ENCODE measurements at places on chromosomes 6 and 20. TPM values are rescaled to one million over a fixed set of nuclear protein-coding genes. Genes with fewer than 3 reads are reported as not detected.
A peak's percentile ranks its signal among the peaks of the same experiment; 100 is the strongest.

DNA sequence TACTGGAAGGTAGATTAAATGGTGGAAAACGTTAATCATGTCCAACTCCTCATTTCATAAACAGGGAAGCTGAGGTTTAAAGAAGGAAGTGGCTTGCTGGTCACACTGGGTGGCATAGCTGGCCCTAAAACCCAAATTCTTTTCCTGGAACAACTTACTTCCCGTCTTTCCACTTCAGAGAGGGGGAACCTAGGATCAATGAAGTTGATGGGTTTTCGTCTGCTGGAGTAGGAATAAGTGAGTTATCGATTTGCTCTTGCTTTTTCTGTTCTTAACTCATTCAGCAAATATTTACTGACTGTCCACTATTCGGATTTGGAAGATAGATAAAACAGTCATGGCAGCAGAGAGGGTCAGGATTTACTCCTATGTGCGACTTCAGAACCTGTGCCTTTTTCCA lies 1.2 kb upstream of the SYS1 start:
- peaks cover 30% of the 10 kb centered on the region for H3K4me1 ChIP-seq
- H3K36me3 ChIP-seq = peaks cover 6% of the 10 kb centered on the region
- H3K27ac ChIP-seq = no peak overlapping the region
- no peak overlapping the region for H3K4me3 ChIP-seq
- no peaks in the 10 kb centered on the region for H3K27me3 ChIP-seq

DNA sequence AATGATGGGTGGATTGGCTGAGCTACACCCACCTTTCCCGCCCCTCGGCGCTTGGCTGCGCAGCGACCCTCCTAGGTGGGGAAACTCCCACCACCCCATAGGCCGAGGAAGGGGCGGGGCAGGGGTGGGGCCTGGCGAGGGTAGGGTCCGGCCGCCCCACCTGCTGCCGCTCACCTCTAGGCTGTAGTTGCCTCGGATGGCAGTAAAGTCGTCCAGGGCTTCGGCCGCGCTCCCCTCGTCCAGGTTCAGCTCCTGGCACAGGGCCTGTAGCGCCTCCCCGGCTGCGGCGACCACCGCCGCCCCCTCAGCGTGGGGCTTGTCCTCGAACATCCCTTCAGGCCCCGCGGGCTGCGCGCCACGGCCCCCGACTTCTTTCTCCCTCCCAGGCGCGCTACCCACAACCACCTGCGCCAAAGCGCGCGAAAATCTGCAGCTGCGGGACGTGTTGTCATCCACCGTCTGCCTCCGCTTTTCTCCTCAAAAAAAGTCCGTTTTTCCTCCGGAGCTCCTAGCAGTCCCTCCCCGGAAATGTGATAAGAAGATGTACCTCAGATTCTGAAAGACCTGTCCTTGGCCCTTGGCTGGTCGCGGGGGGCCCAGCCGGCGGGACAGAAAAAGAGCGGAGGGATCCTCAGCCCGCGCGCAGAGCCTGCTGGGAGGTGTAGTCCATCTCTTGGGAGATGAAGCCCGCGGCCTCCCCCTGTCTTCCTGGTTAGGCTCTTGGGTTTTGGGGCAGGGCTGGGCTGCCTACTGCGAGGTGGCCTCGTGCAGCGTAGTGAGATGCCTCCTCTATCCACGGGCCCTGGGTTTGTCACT lies at the start of gene RBL1:
Gene RBL1 (minus strand): TSS at position 399 of the 816 bp plus-strand sequence. CDS start 69 bp downstream, at position 330.
- peak; percentile 25 for DNase-seq
- H3K4me1 ChIP-seq = peaks cover 15% of the 10 kb centered on the region
- H3K4me3 ChIP-seq = peak within 1 kb of the TSS; percentile 82
- H3K27ac ChIP-seq = peak within 1 kb of the TSS; percentile 39
- H3K36me3 ChIP-seq = no peaks in the 10 kb centered on the region

Gene PSMB1
- total RNA-seq = 143 TPM

GRCh38 chr6:166647896-166648295 lies 20.8 kb upstream of the RPS6KA2 start:
- H3K4me3 ChIP-seq = no peak overlapping the region
- no peak overlapping the region for H3K27ac ChIP-seq
- no peaks in the 10 kb centered on the region for H3K4me1 ChIP-seq
- no peak for DNase-seq
- H3K36me3 ChIP-seq = no peaks in the 10 kb centered on the region

DNA sequence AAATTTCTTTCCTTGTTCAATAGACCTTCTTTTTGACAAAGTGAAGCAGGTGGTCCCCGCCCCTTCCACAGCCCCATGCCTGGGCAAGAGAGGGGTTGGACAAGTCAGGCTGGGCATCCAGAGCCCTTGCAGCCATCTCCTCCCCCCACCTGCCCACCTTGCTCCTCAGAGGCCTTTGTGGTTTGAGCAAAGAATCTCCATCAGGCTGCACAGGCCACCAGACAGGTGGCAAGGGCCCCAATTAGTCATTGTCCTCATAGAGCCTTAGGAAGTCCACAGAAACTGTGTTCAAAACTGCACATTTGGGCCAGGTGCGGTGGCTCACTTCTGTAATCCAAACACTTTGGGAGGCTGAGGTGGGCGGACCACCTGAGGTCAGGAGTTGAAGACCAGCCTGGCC lies 1.5 kb upstream of the MAPK13 start:
- no peak overlapping the region for H3K27ac ChIP-seq
- peaks cover 27% of the 10 kb centered on the region for H3K4me1 ChIP-seq
- no peaks in the 10 kb centered on the region for H3K27me3 ChIP-seq
- H3K36me3 ChIP-seq = no peaks in the 10 kb centered on the region
- H3K4me3 ChIP-seq = no peak overlapping the region

DNA sequence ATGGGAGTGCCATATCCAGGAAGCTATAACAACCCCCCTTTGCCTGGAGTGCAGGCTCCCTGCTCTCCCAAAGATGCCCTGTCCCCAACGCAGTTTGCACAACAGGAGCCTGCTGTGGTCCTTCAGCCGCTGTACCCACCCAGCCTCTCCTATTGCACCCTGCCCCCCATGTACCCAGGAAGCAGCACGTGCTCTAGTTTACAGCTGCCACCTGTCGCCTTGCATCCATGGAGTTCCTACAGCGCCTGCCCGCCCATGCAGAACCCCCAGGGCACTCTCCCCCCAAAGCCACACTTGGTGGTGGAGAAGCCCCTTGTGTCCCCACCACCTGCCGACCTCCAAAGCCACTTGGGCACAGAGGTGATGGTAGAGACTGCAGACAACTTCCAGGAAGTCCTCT lies 56.7 kb upstream of the TMEM181 start:
- no peaks in the 10 kb centered on the region for H3K4me1 ChIP-seq
- peaks cover 20% of the 10 kb centered on the region for H3K36me3 ChIP-seq
- H3K4me3 ChIP-seq = no peak overlapping the region
- H3K27me3 ChIP-seq = no peaks in the 10 kb centered on the region
- no peak overlapping the region for H3K27ac ChIP-seq

DNA sequence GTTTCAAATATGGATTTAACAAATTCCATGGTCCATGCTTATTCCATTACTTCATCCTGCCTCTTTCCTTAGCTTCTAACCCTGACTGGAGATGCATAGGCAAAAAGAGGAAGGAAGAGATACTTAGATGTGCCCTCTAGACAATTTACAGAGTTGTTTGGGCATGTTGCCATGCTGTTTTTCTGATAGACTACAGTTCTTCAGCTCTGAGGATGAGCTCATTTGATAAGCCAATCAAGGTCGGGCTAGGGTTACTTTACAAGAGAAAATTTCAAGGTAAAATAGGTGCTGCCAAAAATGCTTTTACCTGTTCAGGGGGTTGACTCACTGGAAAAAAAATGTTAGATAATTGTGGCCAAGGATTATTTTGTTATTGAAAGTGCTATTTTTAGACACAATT lies 5.9 kb downstream of the HCRTR2 start:
- no peaks in the 10 kb centered on the region for H3K27me3 ChIP-seq
- no peak overlapping the region for H3K4me3 ChIP-seq
- H3K36me3 ChIP-seq = no peaks in the 10 kb centered on the region
- no peaks in the 10 kb centered on the region for H3K4me1 ChIP-seq

Gene BANF2
- not detected for total RNA-seq

DNA sequence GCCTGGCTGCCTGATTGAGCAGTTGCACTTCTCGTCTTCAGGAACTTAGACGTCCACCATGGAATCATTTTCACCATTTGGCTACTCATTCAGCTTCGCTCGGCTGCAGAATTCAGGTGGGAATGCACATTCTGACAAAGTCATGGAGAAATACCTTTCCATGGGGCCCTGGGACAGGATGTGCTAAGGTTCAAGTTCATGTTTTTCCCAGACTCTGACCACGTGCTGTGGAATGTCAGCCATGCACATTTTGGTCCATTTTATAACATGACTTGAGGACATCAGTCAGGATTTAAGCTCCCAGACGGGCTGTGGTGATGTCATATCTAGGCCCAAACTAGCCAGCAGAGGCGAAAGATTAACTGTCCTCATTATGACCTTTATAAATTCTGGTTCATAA lies 205.3 kb downstream of the TBXT start:
- no peaks in the 10 kb centered on the region for H3K4me1 ChIP-seq
- no peak overlapping the region for H3K4me3 ChIP-seq
- no peak for DNase-seq
- no peak overlapping the region for H3K27ac ChIP-seq
- no peaks in the 10 kb centered on the region for H3K36me3 ChIP-seq

DNA sequence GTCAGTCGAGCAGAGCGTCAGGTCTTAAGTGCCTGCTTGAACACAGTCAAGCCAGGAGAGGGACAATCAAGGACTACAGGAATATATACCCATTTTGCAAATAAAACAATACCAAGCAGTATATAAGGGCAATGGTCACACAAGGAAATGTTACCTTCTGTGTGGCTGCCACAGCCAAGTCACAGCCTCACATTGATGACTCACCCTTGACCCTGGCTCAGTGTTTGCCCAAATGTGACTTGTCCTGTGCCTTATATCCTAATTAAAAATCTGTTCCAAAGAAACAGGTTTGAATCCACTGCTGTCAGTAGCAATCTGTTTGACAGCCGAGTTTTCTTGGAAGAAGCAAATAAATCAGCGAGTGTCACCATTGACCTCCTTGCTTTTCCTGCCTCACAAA lies 34.3 kb downstream of the C6orf89 start:
- no peaks in the 10 kb centered on the region for H3K27me3 ChIP-seq
- H3K36me3 ChIP-seq = peaks cover 17% of the 10 kb centered on the region
- no peak overlapping the region for H3K27ac ChIP-seq
- peaks cover 22% of the 10 kb centered on the region for H3K4me1 ChIP-seq
- no peak overlapping the region for H3K4me3 ChIP-seq

DNA sequence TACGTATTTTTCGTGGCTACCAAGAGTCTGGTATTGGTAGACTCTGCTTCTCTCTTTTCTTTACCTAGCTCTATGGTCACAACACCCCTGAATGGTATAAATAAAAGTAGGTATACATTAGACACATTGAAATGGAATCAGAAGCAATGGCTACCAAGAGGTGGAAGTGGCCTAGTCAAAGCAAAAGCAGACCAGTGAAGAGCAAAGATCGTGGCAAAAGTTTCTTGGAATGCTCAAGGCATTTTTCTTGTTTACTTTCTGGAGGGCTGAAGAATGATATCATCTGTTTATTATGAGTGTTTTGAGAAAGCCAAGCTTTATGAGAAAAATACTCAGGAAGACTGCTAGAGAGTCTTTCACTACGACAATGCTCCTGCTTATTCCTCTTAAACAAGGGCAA lies 28.6 kb upstream of the MOCS1 start:
- no peak for DNase-seq
- no peaks in the 10 kb centered on the region for H3K36me3 ChIP-seq
- no peaks in the 10 kb centered on the region for H3K27me3 ChIP-seq
- H3K4me3 ChIP-seq = no peak overlapping the region
- H3K27ac ChIP-seq = no peak overlapping the region
- H3K4me1 ChIP-seq = no peaks in the 10 kb centered on the region

Gene ZNF391
- 1.6 TPM for total RNA-seq

Gene TRIM15
- total RNA-seq = not detected

Gene FGD2
- 27.5 TPM for total RNA-seq

- no peak for DNase-seq
- no peaks in the 10 kb centered on the region for H3K36me3 ChIP-seq
- no peaks in the 10 kb centered on the region for H3K27me3 ChIP-seq
- no peak overlapping the region for H3K27ac ChIP-seq
- H3K4me1 ChIP-seq = no peaks in the 10 kb centered on the region
These were observed 82.2 kb upstream of the SALL4 start for GRCh38 chr20:51884561-51884960.

DNA sequence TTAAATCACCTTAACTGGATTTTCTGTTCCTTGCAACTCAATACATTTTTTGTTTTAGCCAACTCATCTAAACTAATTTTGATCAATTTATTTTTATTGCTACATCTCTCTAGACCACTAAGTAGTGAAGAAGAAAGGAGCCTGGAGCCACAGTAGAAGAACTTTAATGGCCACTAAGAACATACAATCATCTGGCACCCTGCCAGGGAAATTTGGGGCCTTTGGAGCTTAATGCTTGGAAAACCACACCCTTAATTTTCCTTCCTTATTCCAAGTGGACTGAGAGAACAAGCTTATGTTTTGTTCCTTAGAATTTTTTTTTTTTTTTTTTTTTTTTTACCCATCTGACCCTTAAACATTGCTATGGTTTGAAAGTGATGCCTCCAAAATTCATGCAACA lies 12.0 kb upstream of the GMDS start:
- no peak overlapping the region for H3K27ac ChIP-seq
- H3K27me3 ChIP-seq = no peaks in the 10 kb centered on the region
- DNase-seq = no peak
- no peaks in the 10 kb centered on the region for H3K36me3 ChIP-seq
- H3K4me1 ChIP-seq = no peaks in the 10 kb centered on the region

GRCh38 chr20:49230021-49230420 lies 10.8 kb downstream of the DDX27 start:
- H3K36me3 ChIP-seq = peaks cover 67% of the 10 kb centered on the region
- H3K27ac ChIP-seq = no peak overlapping the region
- H3K27me3 ChIP-seq = no peaks in the 10 kb centered on the region
- H3K4me1 ChIP-seq = no peaks in the 10 kb centered on the region
- no peak overlapping the region for H3K4me3 ChIP-seq

GRCh38 chr20:59945175-59945574 lies 5.0 kb downstream of the FAM217B start:
- DNase-seq = no peak
- no peak overlapping the region for H3K27ac ChIP-seq
- H3K4me3 ChIP-seq = no peak overlapping the region
- peaks cover 23% of the 10 kb centered on the region for H3K36me3 ChIP-seq
- no peaks in the 10 kb centered on the region for H3K27me3 ChIP-seq

DNA sequence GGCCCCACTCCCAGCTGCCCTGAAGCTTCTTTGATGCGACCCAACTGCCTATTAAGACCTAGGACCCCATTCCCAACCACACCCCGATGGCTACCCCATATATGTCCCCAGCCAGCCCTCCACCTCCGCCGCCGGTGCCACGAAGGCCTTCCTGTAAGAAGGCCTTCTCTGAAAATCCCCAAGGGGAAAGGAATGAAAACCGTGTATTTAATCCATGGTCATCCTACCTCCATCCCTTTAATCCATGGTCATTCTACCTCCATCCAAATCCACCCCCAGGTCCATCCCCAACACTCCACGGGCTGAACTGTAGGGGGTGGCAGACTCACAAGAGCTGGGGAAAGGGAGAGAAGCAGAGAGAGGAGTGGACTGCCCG lies 545 bp upstream of the VSX1 start:
- H3K4me1 ChIP-seq = peaks cover 36% of the 10 kb centered on the region
- peaks cover 5% of the 10 kb centered on the region for H3K27me3 ChIP-seq
- no peaks in the 10 kb centered on the region for H3K36me3 ChIP-seq
- no peak for DNase-seq
- no peak overlapping the region for H3K4me3 ChIP-seq

DNA sequence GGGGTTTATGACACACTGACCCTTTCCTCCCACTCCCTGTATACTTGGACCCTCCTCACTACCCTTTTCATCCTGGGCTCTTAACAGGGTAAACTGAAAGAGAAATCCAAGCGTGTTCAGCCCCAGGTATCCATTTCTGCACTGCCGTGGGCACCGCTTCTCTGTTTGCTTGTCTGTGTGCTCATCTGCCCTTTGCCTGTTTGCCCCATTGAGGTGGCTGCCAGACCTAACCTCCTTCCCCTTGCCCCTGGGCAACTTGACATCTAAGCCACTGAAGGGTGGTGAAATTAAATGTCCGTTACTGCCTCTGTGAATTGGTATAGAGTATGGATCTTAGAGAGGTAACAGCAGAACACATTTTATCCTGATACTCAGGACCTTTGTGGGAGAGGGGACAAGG lies 38.7 kb downstream of the ACSS2 start:
- H3K4me1 ChIP-seq = no peaks in the 10 kb centered on the region
- no peak overlapping the region for H3K27ac ChIP-seq
- no peak for DNase-seq

Data from thoracic aorta (tissue), 2 donors.